ENCODE measurements at places on chromosomes 1 and 21. TPM values are rescaled to one million over a fixed set of nuclear protein-coding genes. Genes with fewer than 3 reads are reported as not detected.

DNA sequence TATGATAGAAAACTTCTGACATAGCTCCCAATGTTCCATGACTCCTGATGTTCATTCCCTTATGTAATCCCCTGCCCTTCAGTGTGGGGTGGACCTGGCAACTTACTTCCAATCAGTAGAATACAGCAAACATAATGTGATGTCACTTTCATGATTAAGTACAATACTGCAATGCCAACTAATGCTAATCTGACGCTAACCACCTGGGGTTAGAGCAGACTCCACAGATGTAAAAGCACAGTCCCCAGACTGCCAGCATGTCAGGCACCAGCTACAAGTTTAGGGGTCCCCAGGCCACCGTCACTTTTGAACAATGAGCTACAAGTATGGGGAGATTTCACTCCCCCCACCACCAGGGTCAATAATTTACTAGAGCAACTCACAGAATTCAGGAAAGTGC lies 32.3 kb upstream of the FBXO28 start:
- DNase-seq = no peak

DNA sequence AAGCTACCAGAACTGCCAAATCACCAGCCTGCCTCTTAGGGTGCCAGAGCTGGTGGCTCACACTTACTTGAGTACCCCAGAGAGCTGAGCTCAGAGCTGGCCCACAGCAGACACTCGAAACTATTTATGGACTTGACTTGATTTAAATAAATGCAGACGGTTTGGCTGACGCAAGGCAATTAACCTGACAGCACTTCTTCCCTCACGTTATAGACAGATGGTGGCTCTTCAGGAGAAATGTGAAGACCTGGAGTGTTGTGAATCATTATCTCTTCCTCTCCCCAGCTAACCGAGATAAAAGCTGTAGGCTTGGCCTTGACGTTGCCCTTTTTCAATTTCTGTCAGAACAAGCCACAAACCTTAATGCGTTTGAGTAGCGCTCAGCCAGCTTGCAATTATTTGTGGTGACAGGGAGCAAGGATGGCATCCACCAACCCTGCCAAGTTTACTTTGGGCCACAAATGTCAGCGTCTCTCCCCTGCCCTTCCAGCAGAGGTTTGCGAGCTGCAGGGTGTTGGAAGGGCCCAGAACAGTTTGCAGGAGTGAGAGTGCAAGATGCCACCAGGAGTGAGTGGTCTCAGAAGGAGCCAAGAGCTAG lies 34.0 kb upstream of the BCAR3 start:
- no peak for DNase-seq

DNA sequence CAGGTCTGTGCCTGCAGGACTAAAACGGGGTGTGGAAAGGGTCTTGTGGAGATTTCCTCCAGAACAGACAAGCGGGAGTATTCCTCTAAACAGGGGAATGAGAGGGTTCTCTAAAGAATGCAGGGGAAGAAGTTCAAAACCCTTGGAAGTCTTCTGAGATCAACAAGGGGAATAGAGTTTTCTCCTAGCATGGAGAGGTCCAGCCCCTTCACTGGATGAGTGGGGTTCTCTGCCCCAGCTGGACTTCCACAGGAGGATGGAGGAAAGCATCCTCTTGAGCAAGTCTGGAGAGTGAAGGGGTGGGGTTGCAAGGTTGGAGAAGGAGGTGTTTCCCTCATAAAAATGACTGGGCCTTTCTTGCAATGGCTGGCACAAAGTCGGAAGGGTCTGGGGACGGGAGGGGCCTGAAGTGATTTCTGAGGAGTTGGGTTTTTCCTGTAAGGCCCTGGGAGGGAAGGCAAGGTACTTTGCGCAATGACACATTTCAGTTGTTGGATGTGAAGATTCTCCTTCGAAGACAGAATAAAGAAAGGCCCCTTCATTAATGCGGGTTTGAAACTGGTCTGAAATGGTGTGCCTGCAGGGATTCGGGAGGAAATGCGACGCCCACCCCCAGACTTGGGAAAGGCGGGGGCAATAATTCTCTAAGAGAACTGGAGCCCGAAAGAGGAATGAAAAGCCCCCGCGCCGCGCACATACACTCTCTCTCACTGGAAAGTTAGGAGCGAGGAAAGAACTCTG lies 884 bp downstream of the SPATA6 start:
- no peak for DNase-seq

GRCh38 chr1:226676381-226676780 lies 62.7 kb downstream of the ITPKB start:
- DNase-seq = no peak

LCE3D gene
- not detected for total RNA-seq

SLC44A3 gene
- total RNA-seq = 3.5 TPM
